ENCODE measurements at places on chromosomes 6 and 20.

DNA sequence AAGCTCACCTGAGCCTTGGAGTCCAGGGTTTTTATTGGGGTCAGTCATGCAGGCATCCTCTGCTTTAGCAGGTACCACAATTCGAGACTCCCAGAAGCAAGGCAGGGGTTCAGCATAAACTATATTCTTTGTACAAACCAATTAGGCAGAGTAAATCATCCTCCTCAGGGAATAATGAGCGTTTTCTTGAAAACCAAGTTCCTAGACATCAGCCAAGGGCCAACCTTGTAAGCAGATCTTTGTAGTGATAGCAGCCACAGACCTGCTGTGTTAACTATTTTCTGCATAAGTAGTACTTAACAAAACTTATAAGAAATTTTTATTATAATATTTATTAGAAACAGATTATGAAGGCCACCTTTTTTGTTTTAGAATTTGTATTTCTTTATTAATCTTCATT, 74.7 kb downstream of the STXBP5 start:
- no peaks in the 10 kb centered on the region for H3K36me3 ChIP-seq
- no peak overlapping the region for H3K27ac ChIP-seq
- no peaks in the 10 kb centered on the region for H3K4me1 ChIP-seq
- H3K27me3 ChIP-seq: no peaks in the 10 kb centered on the region
- H3K4me3 ChIP-seq: no peak overlapping the region

DNA sequence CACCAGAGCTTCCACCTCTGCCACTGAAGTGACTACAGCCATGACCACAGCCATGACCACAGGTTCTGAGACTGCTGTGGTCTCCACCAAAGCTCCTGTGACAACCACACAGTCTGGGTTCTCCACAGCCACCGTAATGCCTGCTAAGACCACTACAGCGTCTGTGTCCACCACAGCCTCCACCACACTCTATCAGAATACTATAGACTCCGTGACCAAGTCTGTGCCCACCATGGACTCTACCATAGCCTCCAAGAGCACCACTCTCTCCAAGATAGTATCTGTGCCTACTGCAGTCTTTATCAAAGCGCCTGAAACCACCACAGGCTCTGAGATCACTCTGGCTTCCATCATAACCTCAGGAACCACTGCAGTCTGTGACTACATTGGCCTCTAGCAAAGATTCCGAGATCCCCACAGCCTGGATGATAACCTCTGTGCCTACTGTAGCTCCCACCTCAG, 18.3 kb upstream of the MUC21 start:
- no peaks in the 10 kb centered on the region for H3K36me3 ChIP-seq
- no peaks in the 10 kb centered on the region for H3K4me1 ChIP-seq
- H3K27ac ChIP-seq: no peak overlapping the region
- H3K27me3 ChIP-seq: no peaks in the 10 kb centered on the region

GRCh38 chr6:70797625-70798024, 129.9 kb downstream of the SMAP1 start:
- no peak for DNase-seq
- H3K4me1 ChIP-seq: no peaks in the 10 kb centered on the region
- no peak overlapping the region for H3K4me3 ChIP-seq
- no peak overlapping the region for H3K27ac ChIP-seq

DNA sequence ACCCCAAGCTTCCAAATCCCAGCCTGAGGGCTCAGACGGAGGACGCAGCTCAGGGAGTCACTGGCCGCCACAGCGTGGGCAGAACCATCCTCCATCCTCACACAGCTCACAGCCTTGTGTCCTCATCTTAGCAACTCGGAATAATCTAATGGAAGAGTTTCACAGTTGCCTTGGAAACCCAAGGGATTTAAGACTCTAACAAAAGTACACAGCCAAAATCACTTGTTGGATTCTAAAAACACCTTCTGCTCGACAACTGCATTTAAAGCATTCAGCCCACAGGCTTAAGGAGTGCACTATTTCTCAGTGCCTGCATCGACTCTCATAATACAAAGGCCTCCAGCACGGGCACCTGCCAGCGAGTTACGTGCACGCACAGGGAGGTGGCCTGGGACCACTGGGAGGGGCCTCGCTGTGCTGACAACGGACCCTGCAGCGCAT, 45.4 kb downstream of the ZBTB46 start:
- no peak for DNase-seq
- no peaks in the 10 kb centered on the region for H3K27me3 ChIP-seq
- no peaks in the 10 kb centered on the region for H3K4me1 ChIP-seq
- no peaks in the 10 kb centered on the region for H3K36me3 ChIP-seq

DNA sequence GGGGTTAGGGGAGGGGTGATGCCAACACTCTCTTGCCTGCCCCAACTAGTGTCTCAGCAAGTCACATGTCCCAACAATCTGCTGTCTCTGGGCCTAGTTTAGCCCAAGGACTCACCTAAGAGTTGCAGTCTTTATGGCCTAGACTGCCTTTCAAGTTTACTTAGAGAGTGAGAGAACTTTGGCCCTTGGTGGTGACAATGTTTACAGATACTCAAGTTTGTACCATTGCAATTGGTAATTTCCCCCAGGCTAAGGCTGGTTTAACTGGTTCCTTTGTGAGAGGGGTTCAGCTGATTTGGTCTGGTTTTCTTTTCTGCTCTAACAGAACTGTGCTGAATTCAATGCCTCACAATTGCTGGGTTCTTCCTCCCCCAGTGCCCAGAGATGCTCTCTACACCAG, 1279.9 kb upstream of the EYS start:
- H3K36me3 ChIP-seq: no peaks in the 10 kb centered on the region
- no peak overlapping the region for H3K4me3 ChIP-seq
- no peaks in the 10 kb centered on the region for H3K27me3 ChIP-seq
- peaks cover 13% of the 10 kb centered on the region for H3K4me1 ChIP-seq
- peak overlapping the region; percentile 85 for H3K27ac ChIP-seq
- DNase-seq: peak; percentile 72

GRCh38 chr20:3452690-3453089, 18.1 kb upstream of the ATRN start:
- DNase-seq: no peak
- H3K27ac ChIP-seq: no peak overlapping the region
- H3K4me1 ChIP-seq: no peaks in the 10 kb centered on the region
- no peaks in the 10 kb centered on the region for H3K27me3 ChIP-seq

DNA sequence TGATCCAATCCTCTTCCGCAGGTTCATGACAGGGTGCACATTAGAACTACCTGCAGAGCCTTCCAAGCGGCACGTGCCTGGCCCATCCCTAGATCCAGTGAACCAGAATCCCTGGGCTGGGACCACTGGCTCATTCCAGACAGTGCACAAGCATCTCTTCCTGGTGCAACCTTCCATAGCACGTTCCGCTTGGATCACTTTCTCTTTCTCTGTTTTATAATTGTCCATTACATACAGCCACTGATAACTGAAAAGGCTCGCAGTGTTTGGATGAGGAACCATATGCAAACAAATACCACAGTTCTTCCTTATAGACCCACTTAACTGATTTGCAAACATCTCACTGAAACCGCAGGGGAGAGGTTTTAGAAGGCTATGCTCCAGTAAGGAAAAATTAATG, 59.6 kb upstream of the DDR1 start:
- no peaks in the 10 kb centered on the region for H3K36me3 ChIP-seq
- no peaks in the 10 kb centered on the region for H3K27me3 ChIP-seq
- no peak overlapping the region for H3K4me3 ChIP-seq
- H3K27ac ChIP-seq: no peak overlapping the region
- DNase-seq: no peak
- peaks cover 41% of the 10 kb centered on the region for H3K4me1 ChIP-seq

DNA sequence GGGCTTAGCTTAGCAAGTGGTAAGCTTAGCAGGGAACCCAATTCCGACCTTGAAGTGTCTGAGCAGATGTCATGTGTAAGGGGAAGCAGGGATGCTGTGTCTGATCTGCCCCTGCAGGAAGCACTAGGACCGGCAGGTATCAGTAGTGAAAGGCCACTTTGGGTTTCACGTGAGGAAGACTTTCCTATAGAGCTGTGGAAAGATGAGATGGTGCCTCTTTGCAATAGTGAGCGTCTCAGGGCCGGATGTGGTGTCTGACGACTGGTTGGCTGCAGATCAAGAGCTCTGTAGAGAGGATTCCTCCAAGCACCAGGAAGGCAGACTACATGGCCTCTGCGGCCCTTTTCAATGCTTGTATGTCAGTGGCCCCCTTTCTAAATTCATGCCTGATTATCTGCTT, 98.3 kb downstream of the TIAM2 start:
- H3K27me3 ChIP-seq: no peaks in the 10 kb centered on the region
- H3K4me3 ChIP-seq: no peak overlapping the region
- H3K36me3 ChIP-seq: no peaks in the 10 kb centered on the region

GRCh38 chr6:102525336-102525735, 1131.8 kb downstream of the GRIK2 start:
- no peak overlapping the region for H3K4me3 ChIP-seq
- no peak overlapping the region for H3K27ac ChIP-seq
- no peaks in the 10 kb centered on the region for H3K36me3 ChIP-seq
- no peaks in the 10 kb centered on the region for H3K27me3 ChIP-seq
- H3K4me1 ChIP-seq: no peaks in the 10 kb centered on the region

- no peaks in the 10 kb centered on the region for H3K36me3 ChIP-seq
- DNase-seq: no peak
- no peak overlapping the region for H3K4me3 ChIP-seq
- H3K27me3 ChIP-seq: no peaks in the 10 kb centered on the region
- H3K4me1 ChIP-seq: no peaks in the 10 kb centered on the region
- no peak overlapping the region for H3K27ac ChIP-seq
Measured at GRCh38 chr6:153090241-153090930, 40.7 kb downstream of the RGS17 start.

- H3K4me1 ChIP-seq: peaks cover 30% of the 10 kb centered on the region
- no peak for DNase-seq
- H3K27ac ChIP-seq: no peak overlapping the region
- no peaks in the 10 kb centered on the region for H3K36me3 ChIP-seq
- no peak overlapping the region for H3K4me3 ChIP-seq
- no peaks in the 10 kb centered on the region for H3K27me3 ChIP-seq
Measured at GRCh38 chr20:34892671-34893070, 16.3 kb downstream of the ACSS2 start.

DNA sequence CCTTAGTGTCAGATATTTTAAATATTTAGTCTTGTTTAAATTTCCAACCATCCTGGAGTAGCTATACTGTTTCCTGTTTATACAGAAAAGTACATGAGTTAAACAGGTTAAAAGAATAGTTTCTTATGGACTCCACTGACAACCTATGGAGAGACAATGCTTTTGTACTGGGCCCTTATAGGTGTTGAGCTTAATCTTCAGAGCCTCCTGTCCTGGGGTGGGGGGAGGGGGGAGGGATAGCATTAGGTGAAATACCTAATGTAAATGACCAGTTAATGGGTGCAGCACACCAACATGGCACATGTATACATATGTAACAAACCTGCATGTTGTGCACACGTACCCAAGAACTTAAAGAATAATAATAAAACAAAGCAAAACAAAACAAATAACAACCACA, 322.9 kb downstream of the GRIK2 start:
- H3K27me3 ChIP-seq: no peaks in the 10 kb centered on the region
- no peak overlapping the region for H3K4me3 ChIP-seq
- no peaks in the 10 kb centered on the region for H3K36me3 ChIP-seq
- H3K4me1 ChIP-seq: no peaks in the 10 kb centered on the region

DNA sequence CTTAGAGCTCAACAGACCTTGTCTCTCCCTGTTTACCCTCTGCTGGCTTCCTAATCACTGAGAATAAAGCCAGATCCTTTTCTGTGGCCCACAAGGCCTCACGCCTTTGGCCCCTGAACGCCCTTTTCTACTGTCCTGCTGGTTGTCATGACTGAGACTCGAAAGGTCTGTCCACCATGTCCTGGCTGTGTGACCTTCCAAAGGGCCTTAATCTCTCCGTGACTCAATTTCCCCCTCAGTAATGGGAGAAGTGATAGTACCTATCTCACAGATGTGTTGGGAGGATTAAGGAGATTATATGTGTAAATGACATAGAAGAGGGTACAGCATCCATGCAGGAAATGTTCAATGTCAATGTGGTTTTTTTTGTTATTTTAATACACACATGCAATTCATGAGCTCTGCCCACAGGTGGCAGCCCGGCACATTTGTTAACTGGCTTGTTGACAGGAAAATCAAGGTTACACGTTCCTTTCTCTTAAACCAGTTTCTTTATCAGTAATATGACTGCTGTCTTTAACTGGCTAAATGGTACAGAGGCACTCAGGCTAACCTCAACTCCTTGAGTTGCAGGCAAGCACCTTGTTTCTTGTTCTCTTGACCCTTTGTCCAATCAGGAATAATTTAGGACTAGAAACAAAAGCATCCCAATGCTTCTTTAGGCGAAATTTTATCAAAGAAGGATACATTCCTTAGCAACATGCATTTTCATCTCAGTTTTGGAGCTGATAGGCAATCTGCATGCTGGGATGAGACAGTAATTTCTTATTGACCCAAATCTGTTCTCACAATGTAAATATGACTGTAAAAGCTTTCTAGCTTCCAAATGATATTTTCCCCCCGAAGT, 16.6 kb downstream of the SLC22A1 start:
- no peaks in the 10 kb centered on the region for H3K27me3 ChIP-seq
- no peak overlapping the region for H3K27ac ChIP-seq
- H3K4me3 ChIP-seq: no peak overlapping the region

DNA sequence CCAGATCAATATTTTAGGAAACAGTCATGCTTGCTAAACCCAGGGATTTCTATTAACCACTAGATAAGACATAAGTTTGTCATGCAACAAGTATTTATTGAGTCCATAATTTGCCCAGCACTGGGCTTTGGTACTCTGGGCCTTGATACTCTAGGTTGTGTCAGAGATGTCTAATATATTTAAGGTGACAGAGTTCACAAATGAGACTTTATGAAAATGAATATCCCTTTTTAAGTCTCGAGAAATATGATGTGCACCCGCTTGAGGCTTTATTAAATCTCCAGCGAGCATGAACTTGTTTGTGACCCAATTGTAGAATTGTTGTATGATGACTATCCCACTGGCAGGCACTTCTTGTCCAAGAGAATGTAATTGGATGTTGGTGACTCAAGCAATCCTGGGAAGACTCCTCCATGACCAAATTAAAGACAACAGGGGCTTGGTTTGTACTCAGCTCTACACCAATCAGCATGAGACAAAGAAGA, 109.2 kb downstream of the ESR1 start:
- H3K4me3 ChIP-seq: no peak overlapping the region
- no peaks in the 10 kb centered on the region for H3K4me1 ChIP-seq
- no peak overlapping the region for H3K27ac ChIP-seq
- no peaks in the 10 kb centered on the region for H3K27me3 ChIP-seq

DNA sequence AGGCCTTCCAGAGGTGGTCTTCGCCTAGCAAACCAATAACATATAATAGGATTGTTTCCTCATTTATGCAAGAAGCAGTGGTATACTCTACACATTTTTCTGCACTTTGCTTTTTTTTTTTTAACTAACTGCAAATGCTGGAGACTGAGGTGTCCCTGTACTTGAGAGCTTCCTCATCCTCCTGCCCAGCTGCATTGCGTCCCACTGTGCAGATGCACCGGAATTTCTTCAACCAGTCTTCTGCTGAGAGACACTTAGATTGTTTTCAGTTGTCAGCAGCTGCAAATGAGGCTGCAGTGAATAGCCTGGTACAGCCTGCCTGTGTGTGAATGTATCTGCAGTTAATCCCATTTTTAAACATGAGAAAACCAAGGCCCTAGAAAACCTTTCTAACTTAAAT, 11.5 kb downstream of the FGD2 start:
- H3K27me3 ChIP-seq: no peaks in the 10 kb centered on the region
- no peak overlapping the region for H3K27ac ChIP-seq
- no peak for DNase-seq
- H3K4me3 ChIP-seq: no peak overlapping the region

GRCh38 chr20:34691838-34692237, 12.3 kb upstream of the TP53INP2 start:
- H3K27me3 ChIP-seq: no peaks in the 10 kb centered on the region
- peak; percentile 26 for DNase-seq
- no peak overlapping the region for H3K27ac ChIP-seq
- H3K4me3 ChIP-seq: no peak overlapping the region
- H3K4me1 ChIP-seq: no peaks in the 10 kb centered on the region

Measured in Caco-2 (cell line).